ENCODE measurements at places on chromosomes 12 and 14.

GRCh38 chr14:106058342-106058741 lies 532.0 kb downstream of the TMEM121 start:
- DNase-seq: no peak

DNA sequence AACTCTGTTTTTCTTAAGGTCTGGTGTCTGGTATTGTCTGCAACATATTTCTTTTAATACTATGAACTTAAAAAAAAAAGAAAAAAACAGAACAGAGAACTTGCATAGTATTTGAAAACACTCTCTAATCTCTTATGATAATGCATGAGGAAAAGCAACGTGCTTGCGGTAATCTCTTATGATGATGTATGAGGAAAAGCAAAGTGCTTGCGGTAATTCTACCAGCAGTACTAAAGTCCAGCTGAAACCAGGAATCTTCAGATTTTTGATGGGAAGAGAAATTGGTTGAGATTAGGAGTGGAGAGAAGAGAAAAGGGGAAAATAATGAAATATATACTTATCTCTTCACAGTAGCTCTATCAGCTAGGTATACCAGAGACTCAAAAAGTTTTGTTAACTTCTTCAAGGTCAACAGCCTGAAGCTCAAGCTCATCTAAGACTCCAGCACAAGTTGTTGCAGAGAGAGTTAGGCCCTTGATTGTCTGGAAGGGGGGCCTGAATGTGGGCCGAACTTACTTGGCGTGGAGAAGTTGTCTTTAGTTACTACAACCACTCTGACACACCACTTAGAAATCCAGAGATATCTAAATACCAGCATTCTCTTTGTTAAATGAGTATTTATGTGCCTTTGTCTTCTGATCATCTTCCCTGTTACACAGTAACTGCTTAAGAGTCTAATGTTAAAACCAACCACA lies 240.4 kb downstream of the PRKD1 start:
- no peak for DNase-seq

- DNase-seq: no peak
These were observed 283.6 kb downstream of the PCNX1 start for GRCh38 chr14:71190770-71191374.

DNA sequence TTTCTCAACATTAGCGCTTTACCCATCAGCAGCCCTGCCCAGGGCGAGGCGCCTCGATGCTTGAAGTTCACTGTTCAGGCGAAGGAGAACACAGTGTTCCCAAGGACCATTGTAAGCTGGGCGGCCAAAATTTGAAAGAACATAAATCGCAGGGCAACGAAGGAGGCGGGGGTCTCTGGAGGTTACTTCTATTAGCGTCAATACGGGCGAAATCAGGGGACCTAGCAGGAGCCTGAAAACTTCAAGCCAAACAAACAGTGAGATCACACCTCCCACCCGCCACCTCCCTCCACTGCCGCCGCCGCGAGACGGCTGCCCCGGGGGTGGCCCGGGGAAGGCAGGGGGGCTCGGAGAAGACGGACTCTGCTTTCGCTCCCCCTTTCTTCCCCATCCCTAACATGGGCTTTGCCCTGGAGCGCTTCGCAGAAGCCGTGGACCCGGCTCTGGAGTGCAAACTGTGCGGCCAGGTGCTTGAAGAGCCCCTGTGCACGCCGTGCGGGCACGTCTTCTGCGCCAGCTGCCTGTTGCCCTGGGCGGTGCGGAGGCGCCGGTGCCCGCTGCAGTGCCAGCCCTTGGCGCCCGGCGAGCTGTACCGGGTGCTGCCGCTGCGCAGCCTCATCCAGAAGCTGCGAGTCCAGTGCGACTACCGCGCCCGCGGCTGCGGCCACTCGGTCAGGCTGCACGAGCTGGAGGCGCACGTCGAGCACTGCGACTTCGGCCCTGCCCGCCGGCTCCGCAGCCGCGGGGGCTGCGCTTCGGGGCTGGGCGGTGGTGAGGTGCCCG lies at the start of gene PDZRN4:
Gene PDZRN4, plus strand, starts transcription at position 263 of the 783 bp plus-strand sequence.
- peak; percentile 88 for DNase-seq

Measured in endodermal cell (in vitro differentiated cells).